ENCODE measurements at places on chromosomes 5 and 9.

DNA sequence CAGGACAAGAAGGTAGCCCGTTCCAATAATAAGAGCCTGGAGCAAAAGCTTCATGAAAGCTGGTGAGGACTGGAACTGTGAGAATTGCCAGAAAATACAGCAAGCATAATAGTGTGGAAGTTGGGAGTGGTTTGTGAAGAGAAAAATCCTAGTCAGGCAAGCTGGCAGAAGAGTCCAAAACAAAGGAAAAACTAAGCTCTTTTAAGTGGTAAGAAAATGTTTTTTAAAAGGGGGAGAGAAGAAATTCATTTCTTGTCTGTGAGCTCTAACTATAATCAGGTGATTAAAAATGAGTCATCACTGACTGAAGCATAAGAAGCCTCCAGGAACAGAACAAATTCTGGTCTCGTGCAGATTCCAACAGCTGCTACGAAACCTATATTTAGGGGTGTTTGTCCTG is 102.6 kb downstream of the CAAP1 start:
- no peak for DNase-seq

GRCh38 chr5:142590451-142591231 is 95.2 kb downstream of the FGF1 start:
- DNase-seq = no peak

- DNase-seq = peak; percentile 16
Observed at GRCh38 chr9:2837915-2838314, 6.0 kb downstream of the PUM3 start.

GRCh38 chr5:151569132-151570046 is 21.7 kb downstream of the FAT2 start:
- DNase-seq = no peak

GRCh38 chr9:6911901-6912638 is 154.3 kb downstream of the KDM4C start:
- DNase-seq = no peak
